ENCODE measurements at places on chromosomes 16 and 17.
A peak's percentile ranks its signal among the peaks of the same experiment; 100 is the strongest.

DNA sequence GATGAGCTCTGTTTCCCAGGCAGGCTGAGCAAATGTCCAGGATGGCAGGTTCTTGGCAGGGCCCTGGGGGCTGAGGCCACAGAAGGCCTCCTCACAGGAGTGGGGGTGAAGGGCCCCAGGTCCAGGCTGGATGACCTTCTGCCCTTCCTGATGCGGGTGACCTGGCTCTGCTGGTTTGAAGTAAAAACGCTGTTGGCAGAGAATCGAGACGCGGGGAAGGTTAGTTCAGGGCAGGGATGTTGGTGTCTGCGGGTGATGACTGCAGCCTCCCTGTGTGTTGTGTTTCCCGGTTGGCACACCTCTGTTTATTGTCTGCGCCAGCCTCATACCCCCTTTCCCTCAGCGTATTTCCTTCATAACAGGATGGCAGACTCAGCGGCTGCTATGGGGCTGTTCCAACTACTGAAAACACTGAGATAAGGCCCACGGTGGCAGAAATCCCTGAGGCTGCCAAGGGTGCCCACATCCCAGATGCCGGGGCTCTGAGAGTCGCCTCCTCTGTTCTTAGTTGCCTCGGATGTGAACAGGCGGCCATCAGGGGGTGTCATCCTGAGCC is 104.6 kb downstream of the METRNL start:
- DNase-seq: no peak

- no peak for DNase-seq
Measured at GRCh38 chr17:7407485-7408251, at the start of gene NLGN2. Gene NLGN2 (plus strand): TSS chr17:7407845. CDS start chr17:7408256, 411 bp downstream.

- no peak for DNase-seq
Measured at GRCh38 chr16:49498264-49498663, 124.7 kb downstream of the C16orf78 start.

- peak; percentile 23 for DNase-seq
Measured at GRCh38 chr16:31094088-31094423, 541 bp downstream of the VKORC1 start.

DNA sequence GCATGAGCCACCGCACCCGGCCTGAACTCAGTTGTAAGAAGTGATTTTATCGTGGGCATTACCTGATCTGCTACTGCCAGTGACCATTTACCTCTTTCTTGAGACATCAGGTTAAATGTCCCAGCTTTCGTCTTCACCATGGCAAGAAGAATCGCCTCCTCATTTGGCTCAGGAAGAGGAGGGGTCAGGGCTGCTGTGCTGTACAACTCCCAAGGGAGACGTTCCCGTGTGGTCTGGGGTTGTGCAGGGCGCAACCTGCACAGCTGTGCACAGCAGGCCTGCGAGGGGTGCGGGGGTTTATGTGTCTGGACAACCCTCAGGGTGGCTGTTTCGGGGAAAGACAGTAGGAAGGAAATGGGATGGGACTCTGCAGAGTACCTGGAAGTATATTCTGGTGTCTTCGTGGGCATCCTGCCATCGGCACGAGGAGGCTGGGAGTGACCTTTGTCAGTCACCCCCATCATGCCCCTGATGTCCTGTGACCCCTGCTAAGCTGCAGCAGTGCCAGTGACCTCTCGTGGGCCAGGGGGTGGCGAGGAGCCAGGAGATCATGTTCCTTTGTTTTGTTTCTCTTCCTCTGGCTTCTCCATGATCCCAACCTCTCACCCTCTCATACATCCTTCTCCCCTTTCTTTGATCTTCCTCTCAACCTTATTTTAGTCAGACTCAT is 27.3 kb downstream of the CIBAR2 start:
- DNase-seq: no peak

GRCh38 chr16:55577887-55578286 is 11.4 kb downstream of the CAPNS2 start:
- DNase-seq: no peak

- no peak for DNase-seq
Measured at GRCh38 chr17:81932333-81932983, 4.6 kb downstream of the PYCR1 start.

- DNase-seq: no peak
Measured at GRCh38 chr16:73739049-73739769, 557.4 kb upstream of the PSMD7 start.

- no peak for DNase-seq
Measured at GRCh38 chr17:57010487-57010886, 32.6 kb downstream of the SCPEP1 start.

DNA sequence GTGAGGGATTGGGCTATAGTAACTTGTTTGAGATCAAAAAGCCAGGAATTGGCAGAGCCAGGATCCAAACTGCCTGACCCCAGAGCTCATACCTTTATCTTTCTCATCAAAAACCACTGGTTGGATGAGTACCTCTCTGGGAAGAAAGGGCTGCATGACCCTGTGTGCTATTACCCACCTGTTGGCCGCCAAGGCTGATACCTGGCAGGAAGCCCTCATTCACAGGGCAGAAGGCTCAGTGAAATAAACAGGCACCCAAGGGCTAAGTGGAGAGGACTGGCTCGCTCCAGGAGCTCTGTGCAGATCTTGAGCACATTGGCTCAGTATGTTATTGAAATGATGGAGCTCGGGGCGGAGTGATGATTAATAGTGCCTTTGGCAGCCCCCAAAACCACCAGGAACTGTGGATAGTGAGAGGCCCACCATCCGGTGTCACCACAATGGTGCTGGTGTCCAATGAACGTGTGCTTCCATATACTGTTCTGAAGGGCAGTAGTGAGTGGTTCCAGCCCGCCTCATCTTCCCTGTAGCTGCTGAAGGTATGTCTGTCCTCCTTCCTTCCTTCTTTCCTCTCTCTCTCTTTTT is 197.6 kb downstream of the MSI2 start:
- DNase-seq: no peak

- no peak for DNase-seq
Measured at GRCh38 chr16:81696961-81697615, 82.0 kb upstream of the PLCG2 start.

DNA sequence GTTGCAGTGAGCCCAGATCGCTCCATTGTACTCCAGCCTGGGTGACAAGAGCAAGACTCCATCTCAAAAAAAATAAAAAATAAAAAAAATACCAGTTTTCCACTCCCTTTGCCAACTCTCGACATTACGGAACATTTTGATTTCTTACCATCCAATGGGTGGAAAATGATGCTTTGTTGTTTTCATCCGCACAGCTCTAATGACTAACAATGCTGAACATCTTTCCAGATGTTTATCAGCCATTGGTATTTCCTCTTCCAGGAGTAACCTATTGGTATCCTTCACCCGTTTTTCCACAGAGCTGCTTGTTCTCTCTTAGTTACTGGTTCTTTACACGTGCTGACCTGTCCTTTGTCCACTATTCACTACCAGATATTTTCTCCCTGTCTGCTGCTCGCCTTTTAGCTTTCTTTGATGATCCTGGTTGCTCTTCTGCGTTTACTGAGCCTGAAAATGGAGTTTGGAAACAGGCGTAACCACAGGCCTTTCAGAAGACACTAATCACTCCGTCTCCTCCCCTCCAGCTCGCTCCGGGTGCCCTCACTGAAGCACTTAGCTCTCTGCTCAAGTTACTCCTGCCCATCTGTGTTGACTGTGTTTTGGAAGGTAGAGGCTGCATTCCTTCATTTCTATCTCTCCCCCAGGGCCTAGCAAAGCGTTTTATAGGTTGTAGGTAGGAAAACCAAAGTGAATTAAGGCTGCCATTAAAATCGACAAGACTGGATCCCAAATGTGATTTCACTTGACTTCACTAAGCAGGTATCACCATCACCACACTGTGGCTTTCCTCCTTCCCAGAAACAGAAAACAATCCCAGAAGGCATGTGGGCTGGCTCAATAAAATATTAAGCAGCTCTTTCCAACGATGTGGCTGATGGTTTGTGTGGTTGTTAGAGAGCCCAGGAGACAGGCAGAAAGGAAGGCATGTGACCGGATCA is 8.9 kb downstream of the SHPK start:
- no peak for DNase-seq

DNA sequence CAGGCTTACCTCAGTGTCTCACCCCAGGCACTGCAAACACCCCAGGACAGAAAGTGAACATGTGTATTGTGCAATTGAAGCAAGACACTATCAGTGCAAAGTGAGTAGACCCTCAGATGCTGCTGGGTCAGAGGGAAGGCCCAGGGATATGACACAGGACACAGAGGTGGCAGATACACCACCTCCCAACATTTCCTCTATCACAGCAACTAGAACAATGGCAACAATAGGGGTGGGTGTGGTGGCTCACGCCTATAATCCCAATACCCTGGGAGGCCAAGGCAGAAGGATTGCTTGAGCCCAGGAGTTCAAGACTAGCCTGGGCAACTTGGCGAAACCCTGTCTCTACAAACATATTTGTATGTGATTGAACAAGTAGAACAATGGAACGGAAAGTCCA is 22.5 kb downstream of the MILR1 start:
- no peak for DNase-seq
